ENCODE measurements at places on chromosomes 7 and 10.

- no peak for DNase-seq
Measured at GRCh38 chr10:128254476-128254875, 128.3 kb upstream of the MKI67 start.

DNA sequence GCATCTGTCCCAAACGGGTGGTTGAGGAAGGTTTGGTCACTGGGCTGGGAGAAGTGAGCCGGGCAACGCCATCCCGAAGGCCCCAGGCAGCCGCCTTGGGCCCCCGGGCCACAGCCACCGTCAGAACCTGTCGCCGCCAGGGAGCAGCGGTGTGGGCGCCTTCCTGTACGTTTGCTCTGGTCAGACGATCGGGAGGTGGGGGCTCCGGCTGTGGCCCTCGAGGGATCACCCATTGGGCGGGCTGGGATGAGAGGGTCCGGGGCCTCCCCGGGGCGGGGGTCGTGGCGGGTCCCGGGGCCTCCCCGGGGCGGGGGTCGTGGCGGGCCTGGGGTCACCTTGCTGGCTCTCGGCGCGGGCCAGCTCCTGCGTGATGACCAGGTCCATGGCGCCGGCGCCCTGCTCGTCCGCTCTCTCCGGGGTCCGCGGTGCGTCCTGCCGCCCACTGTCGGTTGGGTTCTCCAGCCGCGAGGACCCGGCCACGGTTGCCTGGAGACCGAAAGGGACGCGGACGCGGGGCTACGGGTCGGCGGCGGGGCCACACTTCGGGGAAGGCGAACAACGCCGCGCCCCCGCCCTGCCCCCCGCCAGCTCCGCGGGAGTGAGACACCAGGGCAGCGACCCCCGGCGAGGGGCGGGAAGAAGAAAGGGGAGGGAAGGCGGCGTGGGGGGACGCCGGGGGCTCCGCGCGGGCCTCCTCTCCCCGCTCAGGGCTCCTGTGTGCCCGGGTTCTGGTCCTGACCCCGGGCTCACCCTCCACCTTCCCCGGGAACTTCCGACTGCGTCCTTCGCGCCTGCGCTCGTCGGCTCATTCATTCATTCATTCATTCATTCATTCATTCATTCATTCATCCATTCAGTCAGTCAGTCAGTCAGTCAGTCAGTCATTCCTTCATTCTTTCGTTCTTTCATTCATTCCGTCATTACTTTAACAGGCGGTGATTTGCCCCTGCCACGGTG is at the start of gene CFAP46:
TSS of gene CFAP46 (minus strand) at position 470 of the 957 bp plus-strand sequence. CDS start at position 384, 86 bp downstream.
- peak; percentile 44 for DNase-seq

DNA sequence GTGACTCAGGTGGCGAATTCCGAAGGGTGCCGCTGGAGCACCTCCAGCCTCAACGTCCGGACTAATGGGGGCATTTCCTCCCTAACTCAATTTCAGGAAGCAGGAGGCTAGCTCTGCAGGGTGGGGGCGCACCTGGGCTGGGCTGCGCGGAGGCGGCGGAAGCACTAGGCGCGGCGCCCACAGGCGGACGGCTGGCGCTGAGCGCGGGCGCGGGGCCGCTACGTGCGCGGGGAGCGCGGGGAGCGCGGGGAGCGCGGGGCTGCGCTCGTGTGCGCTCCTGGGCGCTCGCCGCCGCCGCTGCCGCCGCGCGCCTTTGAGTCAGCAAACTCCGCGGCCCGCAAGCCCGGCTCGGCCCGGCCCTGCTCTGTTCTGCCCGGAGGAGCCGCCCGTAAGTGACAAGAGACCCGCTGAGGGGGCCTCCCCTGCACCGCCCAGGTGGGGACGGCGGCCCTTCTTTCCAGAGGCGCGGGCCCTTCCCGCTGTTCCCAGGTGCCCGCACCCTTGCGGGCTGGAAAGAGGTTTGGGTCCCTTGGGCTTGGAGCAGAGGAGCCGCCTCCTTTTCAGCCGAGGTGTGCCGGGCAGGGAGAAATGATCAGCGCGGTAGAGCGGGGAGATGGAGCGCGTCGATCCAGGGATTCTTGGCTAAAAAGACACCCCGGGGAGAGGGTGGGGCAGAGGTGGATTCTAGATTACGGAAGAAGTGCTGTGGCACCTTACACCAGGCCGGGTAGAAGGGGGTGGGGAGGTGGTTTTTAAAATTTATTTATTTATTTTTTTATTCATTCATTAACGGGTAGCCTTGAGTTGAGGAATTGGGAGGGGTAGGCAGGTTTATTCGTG is at the start of gene SNX10:
TSS of gene SNX10 (plus strand) at position 164 of the 840 bp plus-strand sequence. CDS start 54,581 bp downstream, outside the sequence.
- no peak for DNase-seq

GRCh38 chr7:128025380-128025779 is 5.9 kb downstream of the LRRC4 start:
- peak; percentile 56 for DNase-seq

- no peak for DNase-seq
Measured at GRCh38 chr10:109650228-109650627, 273.1 kb downstream of the XPNPEP1 start.

- DNase-seq, result no peak
Measured at GRCh38 chr10:86167762-86168128, 198.8 kb downstream of the GRID1 start.

- DNase-seq, result peak; percentile 19
Measured at GRCh38 chr7:82442492-82443035, 1.0 kb downstream of the CACNA2D1 start.

DNA sequence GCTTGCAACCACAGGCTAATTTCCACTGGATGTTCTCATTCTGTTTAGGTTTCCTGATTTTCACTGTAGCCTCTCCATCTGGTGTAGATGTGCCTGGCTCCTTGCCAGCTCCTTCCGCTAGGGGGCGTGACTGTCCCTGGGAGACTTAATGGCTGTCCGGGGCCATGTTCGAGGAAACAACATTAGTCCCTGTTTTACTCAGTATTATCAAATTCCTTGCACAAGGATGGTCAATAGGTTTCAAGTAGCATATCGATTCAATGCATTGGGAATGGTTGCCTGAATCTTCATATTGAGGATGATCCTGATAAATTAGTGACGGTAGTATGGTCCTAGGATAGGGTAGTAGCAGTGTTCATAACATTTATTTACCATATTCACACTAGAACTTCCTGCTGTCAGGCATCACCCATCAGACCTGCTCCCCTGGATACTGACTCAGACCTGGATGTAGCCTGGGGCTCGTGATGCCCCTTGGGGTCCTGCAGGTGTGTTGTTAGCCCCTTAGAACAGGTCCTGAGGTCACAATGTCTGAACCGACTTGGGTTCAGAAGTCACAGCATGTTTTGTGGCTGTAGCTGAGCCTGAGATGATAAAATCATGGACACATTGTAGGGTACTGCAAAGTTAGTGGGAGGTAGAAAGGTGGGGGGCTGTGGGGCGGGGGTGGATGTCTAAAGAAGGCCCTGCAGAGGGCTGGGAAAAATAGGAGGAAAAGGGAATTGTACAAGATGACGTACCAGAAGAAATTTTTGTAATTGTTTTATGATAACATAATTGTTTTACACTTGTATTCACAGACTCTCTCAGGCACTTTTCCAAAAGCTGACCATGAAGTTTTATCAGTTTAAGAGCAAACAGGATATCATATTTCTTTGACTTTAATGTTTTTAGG is 8.9 kb upstream of the EXOC6 start:
- DNase-seq, result peak; percentile 91

- peak; percentile 1 for DNase-seq
Measured at GRCh38 chr7:87543623-87544022, 57.1 kb downstream of the ABCB1 start.

GRCh38 chr7:88670536-88670935 is 89.0 kb upstream of the ZNF804B start:
- DNase-seq, result no peak

GRCh38 chr7:113521468-113521867 is 397.3 kb downstream of the PPP1R3A start:
- peak; percentile 8 for DNase-seq

DNA sequence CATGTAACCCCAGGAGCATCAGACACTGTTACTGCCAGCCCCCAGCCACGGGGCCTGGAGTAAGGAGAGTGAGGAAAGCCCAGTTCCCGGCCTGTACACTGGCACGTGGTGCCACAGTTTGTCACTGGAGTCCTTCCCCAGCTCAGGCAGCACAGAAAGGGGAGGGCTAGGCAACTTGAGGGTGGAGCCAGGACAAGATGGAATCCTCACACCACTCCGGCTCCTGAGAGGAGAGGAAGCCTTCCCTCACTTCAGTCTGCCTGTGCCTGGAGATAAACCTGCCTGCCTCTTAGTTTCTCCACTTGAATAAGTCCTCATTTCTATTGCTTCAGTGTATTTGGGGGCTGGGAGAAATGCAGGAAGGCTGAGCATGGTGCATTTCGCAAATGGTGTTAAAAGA is 176.0 kb downstream of the KIAA1217 start:
- DNase-seq, result no peak
